ENCODE measurements at places on chromosomes 11 and 22.

DNA sequence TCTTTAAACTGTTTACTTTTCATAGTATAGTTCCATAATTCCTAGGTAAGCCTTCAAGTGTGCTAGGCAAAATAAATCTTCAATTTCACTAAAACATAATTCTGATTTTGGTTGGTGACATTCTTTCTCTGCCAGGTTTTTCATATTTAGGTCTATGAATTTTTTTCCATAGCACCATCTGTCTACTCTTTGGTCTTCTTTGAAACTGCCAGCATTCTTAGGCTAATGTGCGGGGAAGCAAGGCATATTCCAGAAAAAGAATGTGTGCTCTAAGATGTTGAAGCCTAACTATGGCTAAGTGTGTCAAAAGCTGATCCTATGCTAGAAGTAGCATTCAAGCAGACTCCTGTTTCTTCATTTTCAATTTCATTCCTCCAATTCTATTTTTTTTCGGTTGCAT is 213.9 kb upstream of the C11orf87 start:
- no peak overlapping the region for H3K4me3 ChIP-seq
- H3K4me1 ChIP-seq = no peaks in the 10 kb centered on the region
- no peak overlapping the region for H3K27ac ChIP-seq
- no peaks in the 10 kb centered on the region for H3K27me3 ChIP-seq
- no peaks in the 10 kb centered on the region for H3K36me3 ChIP-seq

- H3K27ac ChIP-seq = no peak overlapping the region
- H3K4me3 ChIP-seq = no peak overlapping the region
- DNase-seq = no peak
- no peaks in the 10 kb centered on the region for H3K4me1 ChIP-seq
Observed at GRCh38 chr22:46696614-46697013, 41.4 kb downstream of the CERK start.

DNA sequence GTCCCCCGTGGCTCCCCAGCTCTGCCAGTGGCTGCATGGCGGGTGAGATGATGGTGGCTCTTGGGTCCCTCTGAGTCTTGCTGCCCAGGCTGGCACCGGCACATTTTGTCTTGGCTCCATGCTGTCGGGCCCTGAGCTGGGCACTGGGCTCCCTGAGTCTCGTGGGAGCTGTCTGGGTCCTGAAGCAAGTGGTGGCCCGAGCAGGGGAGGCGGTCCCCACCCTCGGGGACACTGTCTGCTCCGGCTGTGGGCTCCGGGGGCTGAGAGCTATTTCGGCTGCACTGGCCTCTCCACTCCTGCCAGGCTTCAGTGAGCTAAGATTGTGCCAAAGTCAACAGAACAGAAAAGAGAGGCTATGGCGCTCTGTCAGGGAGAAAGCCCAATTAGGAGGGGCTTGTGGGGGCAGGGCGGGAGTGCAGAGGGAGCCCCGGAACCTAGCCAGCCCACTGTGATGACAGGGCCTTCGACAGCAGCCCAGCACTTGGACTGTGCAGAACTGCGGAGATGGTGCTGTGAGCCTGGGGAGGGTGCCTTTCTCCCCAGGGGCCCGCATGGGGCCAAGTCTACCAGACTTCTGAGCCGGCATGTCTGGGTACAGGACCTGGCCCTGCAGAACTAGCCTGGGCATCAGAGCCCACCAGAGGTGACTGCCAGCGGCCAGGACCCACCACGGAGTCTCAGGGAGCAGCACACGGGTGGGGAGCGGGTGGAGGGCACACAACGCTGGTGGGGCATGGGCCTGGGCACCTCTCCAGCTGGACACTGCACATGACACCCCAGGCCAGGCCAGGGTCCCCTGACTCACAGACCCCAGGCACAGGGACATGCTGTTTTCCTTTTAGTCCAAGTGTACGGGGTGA is 38.0 kb downstream of the RTN4R start:
- no peaks in the 10 kb centered on the region for H3K27me3 ChIP-seq
- DNase-seq = no peak
- H3K4me3 ChIP-seq = no peak overlapping the region
- no peaks in the 10 kb centered on the region for H3K36me3 ChIP-seq

GRCh38 chr11:133787379-133788141 is 57.8 kb downstream of the SPATA19 start:
- peak; percentile 84 for DNase-seq
- no peak overlapping the region for H3K4me3 ChIP-seq
- no peak overlapping the region for H3K27ac ChIP-seq
- H3K4me1 ChIP-seq = no peaks in the 10 kb centered on the region
- H3K36me3 ChIP-seq = no peaks in the 10 kb centered on the region
- H3K27me3 ChIP-seq = no peaks in the 10 kb centered on the region

- no peaks in the 10 kb centered on the region for H3K27me3 ChIP-seq
- H3K36me3 ChIP-seq = peaks cover 6% of the 10 kb centered on the region
- H3K27ac ChIP-seq = peak overlapping the region; percentile 95
Observed at GRCh38 chr22:37843741-37844089, 419 bp downstream of the ANKRD54 start.

DNA sequence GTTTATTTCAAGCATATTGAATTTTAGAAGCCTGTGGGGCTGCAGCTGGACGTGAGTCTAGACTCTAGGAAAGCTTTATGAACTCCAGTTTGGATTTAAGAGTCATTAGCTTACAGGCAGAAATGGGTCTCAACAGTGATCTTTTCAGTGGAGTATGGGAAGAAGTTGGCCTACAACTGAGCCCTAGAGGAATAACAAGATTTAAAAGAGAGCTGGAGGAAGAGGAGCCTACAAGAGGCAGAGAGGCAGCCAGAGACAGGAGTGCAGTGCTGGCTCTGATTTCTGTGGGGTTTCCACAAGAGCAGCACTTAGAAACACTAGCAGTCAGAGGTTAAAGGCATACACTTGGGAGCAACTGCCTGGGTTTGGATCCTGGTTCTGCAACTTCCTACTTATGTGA is 17.9 kb downstream of the APOL5 start:
- no peak overlapping the region for H3K4me3 ChIP-seq
- no peak for DNase-seq
- H3K27me3 ChIP-seq = no peaks in the 10 kb centered on the region
- H3K36me3 ChIP-seq = peaks cover 29% of the 10 kb centered on the region
- no peaks in the 10 kb centered on the region for H3K4me1 ChIP-seq
- no peak overlapping the region for H3K27ac ChIP-seq
